Lung (tissue), 17 donors: ENCODE measurements at places on chromosomes 12 and 14. TPM values are rescaled to one million over a fixed set of nuclear protein-coding genes. Genes with fewer than 3 reads are reported as not detected.

FOXG1 gene
- total RNA-seq, result 0.06 TPM

REP15 gene
- 2.1 TPM for total RNA-seq

GPRC5D gene
- not detected for total RNA-seq

FOXN4 gene
- 0.25 TPM for total RNA-seq

G2E3 gene
- 24.5 TPM for total RNA-seq

TMCC3 gene
- total RNA-seq, result 7.8 TPM

SLC16A7 gene
- 16.0 TPM for total RNA-seq

RFX4 gene
- not detected for total RNA-seq

CCDC197 gene
- total RNA-seq, result not detected

ALX1 gene
- 0.12 TPM for total RNA-seq

DIO3 gene
- 0.91 TPM for total RNA-seq

TTC7B gene
- 30.3 TPM for total RNA-seq

TAPBPL gene
- total RNA-seq, result 27.4 TPM

PMEL gene
- 0.43 TPM for total RNA-seq

VDR gene
- 4.4 TPM for total RNA-seq

FGF23 gene
- not detected for total RNA-seq

DIO2 gene
- total RNA-seq, result 1.4 TPM

TEX22 gene
- 2.1 TPM for total RNA-seq

KRT4 gene
- total RNA-seq, result 3.6 TPM
